ENCODE measurements at places on chromosomes 6 and 20. TPM values are rescaled to one million over a fixed set of nuclear protein-coding genes. Genes with fewer than 3 reads are reported as not detected.

SRPK1 gene
- total RNA-seq = 80.4 TPM

EMILIN3 gene
- total RNA-seq = 0.26 TPM

OR14J1 gene
- not detected for total RNA-seq

FILIP1 gene
- total RNA-seq = 6.5 TPM

BCAS1 gene
- 2.1 TPM for total RNA-seq

C20orf144 gene
- total RNA-seq = not detected

FAXC gene
- total RNA-seq = 0.33 TPM

LAMA2 gene
- total RNA-seq = 54.7 TPM

RIOK1 gene
- 19.2 TPM for total RNA-seq

ADISSP gene
- total RNA-seq = 26.7 TPM

ATP6V1G2 gene
- total RNA-seq = not detected

TRIM31 gene
- 0.26 TPM for total RNA-seq

MEI4 gene
- 2.1 TPM for total RNA-seq

DNA sequence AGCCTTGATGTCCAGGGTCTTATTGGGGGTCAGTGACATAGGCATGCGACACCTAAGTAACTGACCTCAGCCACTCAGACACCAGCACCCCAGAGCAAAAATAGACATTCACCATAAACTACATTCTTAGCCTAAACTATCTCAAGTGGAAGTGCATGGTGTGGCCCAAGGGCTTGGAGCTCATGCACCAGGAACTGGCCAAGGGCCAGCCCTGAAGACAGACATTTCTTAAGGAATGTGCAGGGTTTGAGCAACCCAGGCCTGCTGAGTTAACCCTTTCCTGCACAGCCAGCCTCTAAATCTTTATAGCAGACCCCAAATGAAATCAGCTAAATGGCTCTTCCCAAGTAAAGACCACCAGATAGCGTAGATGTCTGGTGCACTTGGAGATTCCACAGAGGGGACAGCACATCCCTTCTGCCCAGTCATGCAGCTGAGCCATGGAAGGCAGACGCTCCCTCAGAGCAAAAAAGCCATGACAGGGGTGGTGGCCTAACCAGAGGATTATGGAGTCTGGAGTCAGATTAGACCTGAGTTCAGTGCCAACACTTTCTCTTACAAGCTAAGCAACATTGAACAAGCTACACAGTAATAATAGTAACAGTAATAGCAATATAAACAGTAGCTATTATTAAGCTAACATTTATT is 222.6 kb downstream of the ZMYND8 start:
- no peak for DNase-seq

DNA sequence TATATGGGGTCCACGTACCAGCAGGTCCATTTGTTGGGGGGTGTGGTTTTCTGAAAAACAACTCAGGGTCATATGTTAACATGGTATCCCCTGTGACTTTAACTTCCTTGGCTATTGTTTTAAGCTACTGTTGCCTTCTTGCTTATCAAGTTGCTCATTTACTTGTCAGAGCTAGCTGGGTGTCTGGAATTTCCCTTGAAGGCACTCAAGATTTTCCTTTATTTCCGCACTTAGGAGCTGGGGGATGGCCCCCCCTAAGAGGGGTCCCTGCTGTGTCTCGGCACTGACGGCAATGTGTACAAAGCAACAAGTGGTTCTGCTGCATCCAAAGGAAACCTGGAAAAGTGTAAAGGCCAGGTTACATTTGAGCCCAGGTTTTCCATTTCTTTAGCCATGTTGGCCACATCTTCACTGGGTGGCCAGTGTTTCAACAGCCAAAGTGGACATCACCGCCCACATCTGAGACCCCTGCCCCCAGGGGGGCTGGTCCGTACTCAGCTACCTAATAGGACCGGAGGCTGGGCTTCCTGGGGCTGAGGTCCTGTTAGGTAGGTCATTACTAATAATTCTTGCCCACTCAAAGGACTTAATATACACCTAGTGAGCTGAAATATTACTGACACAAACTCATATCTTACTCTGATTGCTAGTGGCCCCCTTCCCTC is 24.8 kb upstream of the SYNDIG1 start:
- no peak for DNase-seq

DNA sequence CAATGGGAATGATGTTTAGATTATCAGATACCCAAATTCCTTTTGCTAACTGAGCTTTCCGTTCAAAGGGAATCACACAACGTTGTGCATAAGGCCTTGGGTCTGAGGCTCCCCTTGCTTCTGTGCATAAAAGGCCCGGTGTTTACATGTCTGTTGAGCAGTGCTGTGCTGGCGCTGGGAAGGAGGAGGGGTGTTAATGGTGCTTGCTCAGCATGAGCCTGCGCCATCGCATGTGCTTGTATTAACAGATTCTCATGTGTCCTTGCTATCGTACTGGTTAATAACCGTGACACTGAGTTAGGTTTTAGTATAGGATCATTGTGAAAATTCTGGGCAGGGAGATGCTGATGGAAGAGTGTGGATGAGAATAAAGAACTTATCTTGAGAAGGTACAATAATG is 62.3 kb upstream of the TRAF3IP2 start:
- no peak for DNase-seq

DNA sequence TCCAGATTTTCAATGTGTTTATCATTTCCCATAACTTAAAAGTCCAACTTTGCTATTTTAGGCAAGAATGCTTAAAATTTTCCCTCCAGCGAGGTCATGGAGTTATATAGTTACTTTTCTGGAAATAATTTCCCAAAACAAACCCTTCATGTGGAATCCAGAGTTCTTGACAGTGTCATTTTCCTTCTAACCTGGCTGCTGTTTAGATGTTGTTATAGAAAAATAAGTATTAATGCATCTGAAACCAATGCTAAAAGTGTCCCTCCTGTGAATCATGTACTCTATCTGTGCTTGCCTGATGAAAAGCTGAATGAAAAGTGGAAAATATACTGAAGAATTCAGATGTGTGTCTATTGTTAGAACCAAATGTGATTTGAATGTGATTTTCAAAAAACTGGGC is 245.3 kb upstream of the HSF2 start:
- no peak for DNase-seq

- no peak for DNase-seq
Observed at GRCh38 chr6:144757299-144757698, 472.2 kb downstream of the UTRN start.

GRCh38 chr20:57818418-57819181 is 108.8 kb upstream of the PMEPA1 start:
- no peak for DNase-seq

DNA sequence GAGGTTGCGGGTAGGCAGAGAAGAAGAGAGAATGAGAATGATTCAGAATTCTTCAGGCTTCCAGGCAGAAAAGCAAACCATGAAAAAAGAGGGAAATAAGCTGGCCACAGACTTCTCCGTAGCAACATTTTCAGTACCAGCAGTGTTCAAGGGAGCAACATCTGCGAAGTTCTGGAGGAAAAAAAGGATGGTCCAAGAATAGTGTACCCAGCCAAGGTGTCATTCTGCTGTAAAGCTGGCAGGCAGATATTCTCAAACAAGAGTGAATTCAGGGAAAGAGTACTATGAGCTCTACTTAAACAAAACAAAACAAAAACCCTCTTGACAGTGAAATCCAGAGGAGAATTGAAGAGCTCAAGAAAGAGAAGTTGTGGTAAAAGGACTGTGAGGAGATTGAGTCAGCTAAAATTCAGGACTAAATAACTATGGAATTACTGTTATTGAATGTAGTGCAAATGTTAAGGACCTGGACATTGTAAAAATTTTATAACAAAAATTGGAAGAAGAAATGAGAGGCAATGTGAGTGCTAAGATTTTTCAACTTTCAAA is 86.5 kb downstream of the ATRN start:
- no peak for DNase-seq

- no peak for DNase-seq
Observed at GRCh38 chr6:107466062-107466461, 6.7 kb upstream of the PDSS2 start.

DNA sequence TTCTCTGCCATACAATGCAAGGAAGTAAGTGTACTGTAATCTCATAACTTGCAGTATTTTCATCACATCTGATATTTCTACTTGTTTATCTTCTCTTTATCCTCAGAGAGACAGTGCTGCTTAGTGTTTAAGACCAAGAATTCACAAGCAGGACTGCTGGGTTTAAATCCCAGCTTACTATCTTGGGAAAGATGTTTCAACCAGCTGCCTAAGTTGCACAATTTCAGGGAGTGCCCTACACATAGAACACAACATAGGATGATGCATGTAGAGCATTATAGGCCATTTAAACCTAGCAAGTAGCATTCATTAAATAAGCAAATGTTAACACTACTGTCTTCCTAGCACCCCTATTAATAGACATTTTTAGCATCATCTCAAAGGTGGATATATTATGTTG is 205.2 kb upstream of the CEP162 start:
- DNase-seq = no peak

- DNase-seq = no peak
Observed at GRCh38 chr6:11332463-11332862, 100.0 kb upstream of the NEDD9 start.

GRCh38 chr6:75850026-75850833 is 101.2 kb downstream of the MYO6 start:
- no peak for DNase-seq

DNA sequence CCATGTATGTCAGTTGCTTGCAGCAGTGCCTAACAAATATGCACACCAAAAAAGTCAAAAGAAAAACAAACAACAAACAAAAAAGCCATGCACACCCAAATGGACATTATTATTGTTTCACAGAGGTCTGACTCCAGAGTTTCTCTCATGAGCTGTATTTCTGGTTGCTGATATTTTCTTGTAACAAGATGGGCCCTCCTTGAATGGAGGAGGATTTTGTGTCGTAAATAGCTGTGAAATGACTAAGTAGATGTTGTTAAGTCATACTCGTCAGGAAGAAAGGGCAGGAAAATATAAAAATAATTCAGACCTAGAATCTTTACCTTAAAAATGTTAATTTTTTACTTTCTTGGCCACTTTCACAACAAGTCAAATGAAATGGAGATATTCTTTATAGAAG is 96.0 kb downstream of the PLEKHG1 start:
- no peak for DNase-seq

GRCh38 chr6:126807876-126808275 is 310.6 kb upstream of the RSPO3 start:
- no peak for DNase-seq

- no peak for DNase-seq
Observed at GRCh38 chr20:39658662-39659409, 696.7 kb downstream of the DHX35 start.

DNA sequence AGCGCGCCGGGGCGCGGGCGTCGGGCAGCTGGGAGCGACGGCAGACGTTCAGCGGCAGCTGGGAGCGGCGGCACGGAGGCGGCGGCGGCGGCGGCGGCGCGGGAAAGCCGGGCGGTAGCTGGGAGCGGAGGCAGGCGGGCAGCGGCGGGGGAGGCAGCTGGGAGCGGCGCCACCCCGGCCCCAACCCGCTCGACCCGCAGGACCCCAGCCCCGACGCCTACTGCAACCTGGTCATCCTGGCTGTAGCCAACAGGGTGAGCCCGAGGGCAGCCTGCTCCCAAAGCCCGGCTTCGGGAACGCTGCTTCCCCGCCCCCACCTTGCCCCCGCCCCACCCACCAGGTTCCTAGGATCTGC is 8.9 kb downstream of the CCM2L start:
- DNase-seq = no peak

GRCh38 chr6:111739257-111739696 is 133.6 kb upstream of the TRAF3IP2 start:
- DNase-seq = no peak

GRCh38 chr20:63106108-63106764 is 99.5 kb upstream of the BHLHE23 start:
- peak; percentile 69 for DNase-seq

GRCh38 chr6:25397406-25397805 is 118.2 kb downstream of the CARMIL1 start:
- DNase-seq = no peak

GRCh38 chr6:35600659-35601125 is 88.0 kb upstream of the TULP1 start:
- DNase-seq = no peak

- peak; percentile 57 for DNase-seq
Observed at GRCh38 chr6:55578537-55579363, at the start of gene HMGCLL1. TSS of gene HMGCLL1 (minus strand) at chr6:55579192. CDS start at chr6:55579055, 137 bp downstream.
